Left kidney (tissue), 8 donors: ENCODE measurements at places on chromosomes 16 and 17.

- peak; percentile 20 for DNase-seq
Observed at GRCh38 chr16:31333686-31334649, 21.0 kb upstream of the ITGAX start.

DNA sequence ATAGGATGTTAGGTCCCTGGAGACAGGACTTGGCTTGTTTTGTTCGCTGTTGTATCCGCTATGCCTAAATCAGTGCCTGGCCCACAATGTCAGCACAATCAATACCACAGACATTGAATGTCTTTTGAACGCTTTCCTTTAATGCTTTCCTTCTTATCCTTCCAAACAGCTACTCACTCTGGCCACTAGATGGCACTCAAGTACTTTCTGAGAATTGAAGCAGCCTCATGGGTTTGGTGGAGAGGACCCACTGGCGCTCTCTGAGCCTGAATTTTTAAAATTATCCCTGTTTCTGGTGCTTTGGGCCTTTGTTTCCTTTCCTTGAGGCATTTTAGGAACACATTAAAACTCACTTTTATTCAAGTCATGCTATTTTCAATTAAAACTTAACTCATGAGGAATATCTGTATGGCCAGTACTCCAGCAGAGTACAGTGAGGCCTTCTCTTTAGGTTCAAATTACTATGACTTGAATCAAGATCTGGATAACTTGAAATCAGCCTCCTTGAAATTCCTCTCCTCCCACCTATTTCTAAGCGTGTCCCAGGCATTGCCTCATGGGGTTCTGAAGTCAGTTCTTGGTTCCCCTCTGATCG, 3.2 kb upstream of the NLRP1 start:
- DNase-seq: peak; percentile 89

- no peak for DNase-seq
Observed at GRCh38 chr16:16025214-16025968, 76.0 kb downstream of the ABCC1 start.

- no peak for DNase-seq
Observed at GRCh38 chr16:76654088-76654820, 377.1 kb downstream of the CNTNAP4 start.

DNA sequence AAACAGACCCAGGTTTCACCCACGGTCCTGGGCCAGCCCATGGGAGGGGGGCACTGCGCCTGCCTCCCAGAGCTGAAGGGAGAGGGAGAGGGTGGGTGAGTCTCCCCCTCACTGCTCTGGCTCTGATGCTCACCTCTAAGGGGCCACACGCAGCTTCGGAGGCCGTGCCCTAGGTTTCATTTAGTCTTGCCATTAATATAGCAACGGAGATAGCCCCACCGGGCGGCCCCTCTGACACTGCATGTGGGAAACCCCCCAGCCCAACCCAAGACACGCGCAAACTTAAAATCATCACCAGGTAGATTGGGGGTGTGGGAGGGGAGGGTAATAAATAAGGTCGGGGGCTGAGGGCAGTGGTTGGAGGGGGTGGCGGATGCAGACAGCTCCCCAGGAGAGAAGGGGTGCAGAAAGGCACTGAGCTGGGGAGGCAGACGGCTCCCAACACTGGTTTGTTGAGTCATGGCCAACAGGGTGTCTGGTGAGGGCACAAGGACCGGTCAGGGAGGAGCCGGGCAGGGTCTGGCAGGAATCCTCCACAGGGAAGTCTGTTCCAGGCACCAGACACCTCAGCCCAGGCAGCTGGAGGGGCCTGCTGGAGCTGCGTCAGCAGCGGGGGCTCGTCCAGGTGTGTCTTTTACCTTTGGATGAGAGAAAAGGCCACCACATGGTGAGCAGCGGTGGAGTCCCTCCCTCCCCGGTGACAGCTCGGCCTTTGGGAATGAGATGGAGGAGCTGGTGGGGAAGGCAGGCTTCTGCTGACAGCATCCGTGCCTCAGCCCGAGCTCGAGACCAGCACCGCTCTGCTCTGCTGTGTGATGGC, 32.0 kb upstream of the DOC2B start:
- DNase-seq: no peak

- no peak for DNase-seq
Observed at GRCh38 chr17:8960325-8961140, 5.0 kb downstream of the PIK3R5 start.

DNA sequence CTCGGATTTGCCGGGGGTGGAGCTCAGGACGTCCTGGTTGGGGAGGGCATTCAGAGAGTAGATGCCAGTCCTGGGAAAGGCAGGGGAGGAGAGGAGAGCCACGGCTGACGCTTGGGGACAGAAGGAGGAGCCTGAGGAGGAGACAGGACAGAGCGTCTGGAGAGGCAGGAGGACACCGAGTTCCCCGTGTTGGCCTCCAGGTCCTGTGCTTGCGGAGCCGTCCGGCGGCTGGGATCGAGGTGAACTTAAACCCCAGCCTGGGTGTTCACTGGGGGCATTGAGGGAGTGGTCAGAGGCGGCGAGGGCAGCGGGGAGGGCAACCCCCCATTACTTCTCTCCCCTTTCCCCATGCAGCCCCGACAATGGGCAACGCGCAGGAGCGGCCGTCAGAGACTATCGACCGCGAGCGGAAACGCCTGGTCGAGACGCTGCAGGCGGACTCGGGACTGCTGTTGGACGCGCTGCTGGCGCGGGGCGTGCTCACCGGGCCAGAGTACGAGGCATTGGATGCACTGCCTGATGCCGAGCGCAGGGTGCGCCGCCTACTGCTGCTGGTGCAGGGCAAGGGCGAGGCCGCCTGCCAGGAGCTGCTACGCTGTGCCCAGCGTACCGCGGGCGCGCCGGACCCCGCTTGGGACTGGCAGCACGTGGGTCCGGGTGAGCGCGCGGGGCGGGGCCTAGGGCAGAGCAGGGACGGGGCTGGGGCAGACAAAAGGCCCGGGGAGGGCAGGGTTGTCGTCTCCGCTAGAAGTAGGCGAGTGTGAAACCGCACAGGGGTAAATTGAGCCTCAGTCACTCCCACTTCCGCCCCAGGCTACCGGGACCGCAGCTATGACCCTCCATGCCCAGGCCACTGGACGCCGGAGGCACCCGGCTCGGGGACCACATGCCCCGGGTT, 3.7 kb downstream of the NOL3 start:
- DNase-seq: no peak

DNA sequence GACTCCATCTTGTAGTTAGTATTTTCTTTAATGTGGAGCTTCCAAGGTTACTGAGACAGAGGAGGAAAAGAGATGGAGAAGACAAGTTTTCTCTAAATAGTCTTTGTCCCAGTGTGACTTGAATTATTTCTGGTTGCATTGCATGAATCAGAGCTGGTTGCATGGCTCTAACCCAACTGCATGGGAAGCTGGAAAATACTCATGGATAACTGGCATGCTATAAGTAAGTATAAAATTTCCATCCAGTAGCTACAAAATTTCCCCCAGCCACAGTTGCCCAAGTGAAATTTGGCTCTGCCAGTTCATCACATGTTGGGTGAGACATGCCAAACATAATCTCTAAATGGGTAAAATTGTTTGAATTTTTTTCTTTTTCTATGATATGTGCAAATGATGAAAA, 1161.5 kb downstream of the CDH11 start:
- DNase-seq: no peak

- DNase-seq: no peak
Observed at GRCh38 chr17:17243163-17243562, 6.2 kb upstream of the FLCN start.

DNA sequence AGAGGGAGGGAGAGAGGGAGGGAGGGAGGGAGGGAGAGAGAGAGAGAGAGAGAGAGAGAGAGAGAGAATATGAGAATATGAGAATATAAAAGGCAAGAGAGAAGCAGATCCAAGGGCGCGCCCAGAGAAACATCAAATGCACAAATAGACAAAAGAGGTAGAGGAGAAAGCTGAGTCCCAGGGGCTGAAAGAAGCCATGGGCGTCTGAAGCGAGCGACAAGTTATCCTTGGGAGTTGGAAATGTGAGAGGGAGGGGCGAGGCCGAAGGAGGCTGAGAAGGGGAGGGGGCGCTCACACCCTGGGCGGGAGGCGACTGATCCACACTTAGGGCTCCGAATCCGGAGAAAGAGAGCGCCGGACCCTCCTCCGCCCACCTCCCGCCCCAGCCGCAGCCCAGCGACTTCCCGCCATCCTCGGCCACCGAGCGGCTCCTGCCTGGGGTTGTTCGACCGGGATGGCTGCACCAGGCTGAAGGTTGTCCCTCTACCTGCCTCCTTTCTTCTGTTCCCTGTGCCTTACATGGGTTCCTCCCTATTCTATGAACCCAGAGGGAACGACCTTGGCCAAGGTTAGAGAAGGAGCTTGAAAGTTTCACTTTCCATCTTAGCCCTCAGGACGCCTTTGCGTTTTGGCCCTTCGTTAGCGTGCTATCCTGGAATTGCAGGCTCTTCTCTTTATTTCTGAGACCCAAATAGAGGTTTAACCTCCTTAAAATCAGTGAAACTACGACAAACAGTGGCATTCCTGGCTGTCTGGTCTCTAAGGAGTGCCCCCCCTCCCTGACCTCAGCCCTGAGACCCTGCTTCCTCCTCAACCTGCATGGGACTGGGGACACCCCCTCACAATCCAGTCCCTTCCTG, 21.2 kb upstream of the HOXB9 start:
- DNase-seq: no peak

- DNase-seq: no peak
Observed at GRCh38 chr17:14094676-14095601, 25.6 kb downstream of the COX10 start.

- DNase-seq: peak; percentile 44
Observed at GRCh38 chr17:51371732-51372151, 111.4 kb downstream of the UTP18 start.

GRCh38 chr16:6428861-6429260, 903.8 kb upstream of the RBFOX1 start:
- DNase-seq: no peak

DNA sequence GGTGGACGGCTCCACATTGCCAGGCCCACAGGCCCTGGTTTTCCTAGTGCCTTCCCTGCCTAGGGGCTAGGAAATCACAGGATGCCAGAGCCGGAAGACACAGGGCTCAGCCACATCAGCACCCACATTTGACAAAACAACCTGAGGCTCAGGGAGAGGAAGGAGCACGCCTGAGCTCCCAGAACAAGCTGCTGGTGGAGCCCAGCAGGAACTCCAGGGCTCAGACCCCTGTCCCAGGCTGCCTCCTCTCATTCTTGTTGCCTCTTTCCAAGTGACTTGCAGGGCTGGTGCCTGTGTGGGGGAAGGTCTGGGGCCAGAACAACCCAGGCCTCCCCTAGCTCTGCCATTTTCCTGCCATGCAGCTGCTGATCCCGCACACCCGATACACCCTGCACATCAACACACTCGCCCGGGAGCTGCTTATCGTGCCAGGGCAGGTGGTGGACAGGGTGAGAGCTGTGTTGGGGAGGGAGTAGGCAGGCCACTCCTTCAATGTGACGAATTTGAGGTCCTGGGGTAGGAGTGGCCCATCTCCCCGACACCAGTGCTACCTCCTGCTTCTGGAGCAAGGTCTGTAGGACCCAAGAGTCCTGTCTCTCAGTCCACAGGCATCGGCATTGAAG, 7.6 kb downstream of the ALOX15B start:
- DNase-seq: no peak

GRCh38 chr17:44628243-44629188, 27.8 kb upstream of the MEIOC start:
- peak; percentile 86 for DNase-seq

DNA sequence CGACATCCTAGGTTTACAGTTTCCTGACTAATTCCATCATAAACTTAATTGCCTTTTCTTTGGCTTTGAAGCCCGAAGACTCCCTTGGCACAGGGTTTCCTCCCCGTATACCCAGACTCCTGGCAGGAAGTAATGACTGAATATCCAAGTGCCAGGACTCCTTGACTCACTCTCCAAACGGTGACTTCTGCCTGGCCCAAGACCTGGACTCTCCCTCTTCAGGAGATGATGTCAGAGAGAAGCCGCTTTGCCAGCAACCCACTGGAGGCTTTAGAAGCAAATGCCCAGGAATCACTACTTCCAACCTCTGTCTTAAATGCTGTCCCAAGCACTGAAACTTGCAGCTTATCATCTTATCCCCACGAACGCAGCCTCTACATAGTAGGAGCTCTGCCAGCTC, 146.5 kb downstream of the RGS9 start:
- no peak for DNase-seq

GRCh38 chr16:84656649-84657048, 8.3 kb downstream of the KLHL36 start:
- no peak for DNase-seq

DNA sequence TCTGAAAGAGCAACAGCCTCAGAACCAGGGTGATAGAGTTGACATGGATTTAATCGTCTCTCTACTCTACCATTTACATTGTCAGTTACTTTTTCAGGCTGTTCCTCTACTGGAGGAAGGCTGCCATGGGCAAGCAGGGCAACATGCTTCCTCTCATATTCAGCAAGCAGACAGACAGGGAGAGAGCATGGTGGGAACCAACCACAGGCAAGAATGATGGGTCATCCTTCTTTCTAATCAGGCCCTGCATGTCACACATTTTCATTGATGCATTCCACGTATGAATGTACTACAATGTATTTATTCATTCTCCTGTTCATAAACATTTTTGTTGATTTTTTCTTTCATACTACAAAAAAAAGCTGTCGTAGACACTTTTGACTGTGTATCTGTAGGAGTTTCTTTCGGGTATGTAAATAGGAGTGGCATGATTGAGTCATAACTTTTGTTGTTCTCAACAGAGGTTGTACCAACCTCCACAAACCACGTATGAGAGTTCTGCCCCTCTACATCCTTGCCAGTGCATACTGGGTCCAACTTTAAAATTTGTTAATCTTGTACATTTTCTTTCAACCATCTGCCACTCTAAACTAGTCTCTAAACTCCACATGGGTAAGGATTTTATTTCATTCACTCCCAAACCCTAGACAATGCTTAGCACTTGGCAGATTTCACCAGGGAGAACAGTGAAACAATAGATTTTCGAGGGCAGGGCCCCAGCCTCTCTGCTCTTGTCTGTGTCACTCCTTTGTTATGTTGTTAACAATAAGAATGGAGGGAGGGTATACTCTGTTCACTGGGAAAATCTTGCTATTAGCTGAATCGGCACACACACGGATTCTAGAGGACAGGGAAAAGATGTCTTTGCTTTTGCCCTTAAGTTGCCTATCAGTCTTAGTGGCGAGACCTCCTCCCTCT, 58.7 kb downstream of the CMC2 start:
- DNase-seq: no peak

DNA sequence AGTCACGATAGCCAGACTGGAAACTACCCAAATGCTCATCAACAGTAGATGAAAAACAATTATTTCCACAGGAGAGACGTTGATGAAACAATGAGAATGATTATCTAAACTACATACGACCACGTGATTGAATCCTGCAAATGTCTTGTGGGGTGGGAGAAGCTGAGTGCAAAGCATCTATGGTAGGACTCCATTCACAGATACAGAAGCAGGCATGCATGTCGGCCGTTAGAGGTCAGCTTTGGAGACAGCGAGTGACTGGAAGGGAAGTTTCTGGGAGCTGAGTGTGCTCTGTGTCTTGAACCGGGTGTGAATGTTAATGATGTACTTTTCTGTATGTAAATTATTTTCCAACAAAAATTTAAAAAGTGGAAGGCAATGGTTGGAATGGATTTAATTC, 71.5 kb upstream of the DNAJA2 start:
- DNase-seq: no peak

DNA sequence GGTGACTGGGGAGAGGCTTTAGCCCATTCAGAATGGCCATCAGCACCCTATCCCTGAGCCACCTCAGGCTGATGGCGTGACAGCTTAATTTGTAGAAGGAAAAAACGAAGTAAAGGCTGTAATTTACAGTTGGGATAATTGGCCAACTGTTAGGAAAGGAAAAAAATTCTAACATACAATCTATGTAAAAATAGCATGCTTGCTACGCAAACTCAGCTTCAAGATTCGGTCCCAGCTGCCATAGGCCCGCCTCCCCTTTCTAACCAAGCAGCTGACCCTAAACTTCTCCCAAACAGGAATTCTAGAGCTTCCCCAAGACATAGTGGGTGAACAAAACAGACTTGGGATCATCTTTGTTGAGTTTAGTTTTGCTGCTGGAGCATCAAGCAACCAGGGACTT, 4.9 kb downstream of the SEZ6 start:
- no peak for DNase-seq
